ENCODE measurements at places on chromosomes 4 and X. TPM values are rescaled to one million over a fixed set of nuclear protein-coding genes. Genes with fewer than 3 reads are reported as not detected.

ADH1A gene
- total RNA-seq = not detected

DCAF16 gene
- 73.7 TPM for total RNA-seq

ZMAT1 gene
- 0.13 TPM for total RNA-seq

SATL1 gene
- 0.46 TPM for total RNA-seq

ADH1B gene
- total RNA-seq = not detected

AFM gene
- not detected for total RNA-seq

IBSP gene
- total RNA-seq = not detected

CTAG1A gene
- not detected for total RNA-seq

PRDM8 gene
- total RNA-seq = 1.5 TPM

GBA3 gene
- not detected for total RNA-seq

MAGEA2B gene
- 2.2 TPM for total RNA-seq

CSAG2 gene
- total RNA-seq = not detected

PABPC1L2A gene
- not detected for total RNA-seq

SPANXB1 gene
- total RNA-seq = not detected

CSN1S1 gene
- total RNA-seq = not detected

HERC6 gene
- total RNA-seq = 1.5 TPM

AKAP4 gene
- not detected for total RNA-seq

DRD5 gene
- total RNA-seq = not detected

CLDN2 gene
- total RNA-seq = not detected

CT45A10 gene
- total RNA-seq = not detected

CCDC158 gene
- total RNA-seq = not detected

PAGE2 gene
- not detected for total RNA-seq

INTU gene
- total RNA-seq = 2.6 TPM

KLF8 gene
- total RNA-seq = not detected

VCX3A gene
- total RNA-seq = not detected

TMEM255A gene
- not detected for total RNA-seq

HNRNPH2 gene
- total RNA-seq = 83.3 TPM

MAB21L2 gene
- total RNA-seq = not detected

SORCS2 gene
- total RNA-seq = 1.4 TPM

ANXA10 gene
- 0.12 TPM for total RNA-seq

EDNRA gene
- 1.1 TPM for total RNA-seq

XPNPEP2 gene
- 0.25 TPM for total RNA-seq

DUSP21 gene
- not detected for total RNA-seq
